Stimulated activated CD4-positive, alpha-beta T cell treated with anti-CD3 and anti-CD28 coated beads, Interleukin-12 subunit alpha, Interleukin-12 subunit beta, amount 100 ng/mL, for 4 hours (primary cell): ENCODE measurements at places on chromosomes 1 and 21.

- peak; percentile 13 for DNase-seq
Observed at GRCh38 chr1:239308701-239309333, 77.6 kb upstream of the CHRM3 start.

GRCh38 chr21:29181799-29182470 lies 51.5 kb downstream of the MAP3K7CL start:
- no peak for DNase-seq

GRCh38 chr1:207152792-207153468 lies 48.9 kb downstream of the C4BPA start:
- DNase-seq, result no peak

GRCh38 chr1:63688302-63688890 lies 85.4 kb upstream of the ROR1 start:
- no peak for DNase-seq

- DNase-seq, result no peak
Observed at GRCh38 chr1:15261155-15262002, 14.4 kb downstream of the FHAD1 start.

DNA sequence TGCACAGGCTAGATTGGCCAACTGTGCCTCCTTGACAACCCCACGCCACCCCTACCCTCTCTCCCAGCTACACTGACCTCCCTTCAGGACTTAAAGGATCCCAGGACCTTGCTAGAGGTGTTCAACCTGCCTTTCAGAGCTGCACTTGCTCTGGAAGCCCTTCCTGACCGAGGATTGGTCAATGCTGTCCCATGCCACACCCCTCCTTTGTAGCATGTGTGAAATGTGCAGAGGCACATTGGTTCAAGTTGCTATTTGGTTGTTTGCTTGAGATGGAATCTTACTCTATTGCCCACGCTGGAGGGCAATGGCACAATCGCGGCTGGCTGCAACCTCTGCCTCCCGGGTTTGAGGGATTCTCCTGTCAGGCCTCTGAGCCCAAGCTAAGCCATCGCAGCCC lies 21.8 kb downstream of the ACTA1 start:
- no peak for DNase-seq

- DNase-seq, result no peak
Observed at GRCh38 chr21:26432410-26432809, 140.7 kb downstream of the CYYR1 start.

DNA sequence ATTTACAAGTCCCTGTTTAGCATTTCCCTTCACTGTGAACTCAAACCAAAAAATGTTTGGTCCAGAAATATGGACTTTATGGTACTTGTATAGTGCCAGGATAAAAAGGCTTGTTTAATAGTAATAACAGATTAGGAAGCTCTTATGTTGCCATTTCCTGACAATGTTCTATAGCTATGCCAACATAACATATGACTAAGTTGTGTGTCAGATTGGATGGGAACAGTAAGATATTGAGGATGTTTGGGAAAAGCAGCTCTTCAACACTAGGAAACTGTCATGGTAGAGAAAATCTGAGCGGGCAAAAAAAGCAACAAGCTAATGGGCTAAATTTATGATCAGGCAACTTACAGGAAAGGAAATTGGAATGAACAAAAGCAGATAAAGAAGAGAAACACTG lies 287.1 kb upstream of the ADGRL4 start:
- no peak for DNase-seq

GRCh38 chr1:91680556-91681155 lies 180.0 kb downstream of the CDC7 start:
- DNase-seq, result no peak

DNA sequence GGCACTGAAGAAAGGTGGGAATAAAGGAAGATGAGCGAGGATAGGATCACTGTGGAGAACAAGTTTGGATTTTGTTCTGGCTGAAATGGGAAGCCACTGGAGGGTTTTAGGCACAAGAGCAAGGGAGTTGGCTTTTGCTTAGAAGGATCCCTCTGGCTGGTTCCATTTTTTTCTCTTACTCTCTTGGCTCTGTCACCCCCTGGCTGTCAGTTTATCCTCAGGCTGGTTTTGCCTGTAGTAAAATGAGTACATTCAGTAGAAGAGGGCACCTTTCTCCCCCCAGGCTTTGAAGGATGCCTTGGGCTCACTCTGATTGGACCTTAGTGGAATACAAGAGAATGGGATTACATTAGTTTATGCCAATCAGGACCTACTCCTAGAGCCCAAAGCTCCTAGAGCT lies 17.1 kb downstream of the CACHD1 start:
- no peak for DNase-seq
